Activated CD4-positive, alpha-beta memory T cell treated with anti-CD3 and anti-CD28 coated beads, Interleukin-2, amount 10 ng/mL, durations not matched to agents 7 days and 5 days (primary cell): ENCODE measurements at places on chromosomes 12 and 14. TPM values are rescaled to one million over a fixed set of nuclear protein-coding genes. Genes with fewer than 3 reads are reported as not detected.

The SLC39A2 gene
- not detected for total RNA-seq

The OS9 gene
- total RNA-seq: 152 TPM

The JKAMP gene
- 31.5 TPM for total RNA-seq

The APOF gene
- total RNA-seq: not detected

The SERPINA5 gene
- not detected for total RNA-seq

The JPH4 gene
- total RNA-seq: not detected

The NFATC4 gene
- total RNA-seq: not detected

The CACNA1C gene
- 0.30 TPM for total RNA-seq

The SDS gene
- not detected for total RNA-seq

DNA sequence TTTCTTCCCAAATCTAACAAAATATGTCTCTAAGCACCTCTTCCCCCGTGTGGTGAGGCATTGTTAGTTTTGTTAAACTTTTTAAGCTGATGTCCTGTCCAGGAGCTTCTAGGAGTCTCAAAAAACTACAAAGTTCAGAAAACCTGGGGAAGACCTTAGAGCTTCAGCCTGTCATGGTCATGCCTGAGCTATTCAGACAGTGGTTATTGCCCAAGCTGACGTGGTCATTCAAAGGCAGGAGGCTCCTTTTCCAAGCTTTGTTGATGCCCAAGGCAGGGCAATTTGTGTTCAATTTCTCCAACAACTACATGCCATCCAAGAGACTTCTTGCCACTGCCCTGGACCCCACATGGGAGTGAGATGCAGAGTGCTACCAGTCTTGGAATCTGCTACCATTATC, 5.8 kb upstream of the LYZ start:
- no peak for DNase-seq

DNA sequence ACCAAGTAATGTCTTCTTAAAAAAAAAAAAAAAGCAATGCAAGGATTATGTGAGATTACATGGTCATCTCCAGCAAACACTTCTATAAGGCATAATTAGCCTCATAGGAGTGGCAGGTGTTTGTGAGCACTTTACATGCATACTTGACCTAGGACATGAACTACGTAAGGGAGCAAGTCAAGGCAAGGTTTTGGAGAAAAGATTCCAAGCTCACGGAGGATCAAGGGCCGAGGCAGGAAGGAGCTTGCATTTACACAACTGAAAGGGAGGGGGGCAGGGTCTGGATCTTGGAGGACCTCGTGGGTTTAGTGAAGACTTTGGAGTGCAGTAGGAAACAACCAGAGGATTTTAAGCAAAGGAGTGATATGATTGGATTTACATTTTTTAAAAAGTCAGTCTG, 112.5 kb downstream of the CCER1 start:
- DNase-seq: no peak

DNA sequence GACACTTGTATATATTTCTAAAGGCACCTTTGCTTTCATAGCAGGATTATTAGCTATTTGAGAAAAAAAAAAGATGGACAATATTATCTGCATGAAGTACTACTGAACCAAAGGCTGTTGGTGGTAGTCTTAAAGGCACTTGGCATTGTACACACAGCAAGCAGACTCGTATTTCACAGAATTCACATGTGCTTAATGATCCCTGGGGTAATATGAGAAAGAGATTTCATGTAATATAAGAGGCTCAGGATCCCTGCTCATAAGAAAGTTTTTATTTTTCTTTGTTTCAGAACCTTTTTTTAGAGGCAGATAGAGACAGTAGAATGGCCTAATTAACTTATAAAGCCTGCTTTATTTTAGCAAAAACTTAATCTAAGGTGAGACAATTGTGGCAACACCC, 59.5 kb downstream of the SYNE2 start:
- no peak for DNase-seq

- DNase-seq: no peak
Measured at GRCh38 chr14:104860414-104860813, 4.7 kb upstream of the CEP170B start.

GRCh38 chr12:58502226-58502625, 418.1 kb downstream of the LRIG3 start:
- DNase-seq: no peak

- DNase-seq: no peak
Measured at GRCh38 chr12:19772776-19773175, 333.5 kb downstream of the AEBP2 start.

DNA sequence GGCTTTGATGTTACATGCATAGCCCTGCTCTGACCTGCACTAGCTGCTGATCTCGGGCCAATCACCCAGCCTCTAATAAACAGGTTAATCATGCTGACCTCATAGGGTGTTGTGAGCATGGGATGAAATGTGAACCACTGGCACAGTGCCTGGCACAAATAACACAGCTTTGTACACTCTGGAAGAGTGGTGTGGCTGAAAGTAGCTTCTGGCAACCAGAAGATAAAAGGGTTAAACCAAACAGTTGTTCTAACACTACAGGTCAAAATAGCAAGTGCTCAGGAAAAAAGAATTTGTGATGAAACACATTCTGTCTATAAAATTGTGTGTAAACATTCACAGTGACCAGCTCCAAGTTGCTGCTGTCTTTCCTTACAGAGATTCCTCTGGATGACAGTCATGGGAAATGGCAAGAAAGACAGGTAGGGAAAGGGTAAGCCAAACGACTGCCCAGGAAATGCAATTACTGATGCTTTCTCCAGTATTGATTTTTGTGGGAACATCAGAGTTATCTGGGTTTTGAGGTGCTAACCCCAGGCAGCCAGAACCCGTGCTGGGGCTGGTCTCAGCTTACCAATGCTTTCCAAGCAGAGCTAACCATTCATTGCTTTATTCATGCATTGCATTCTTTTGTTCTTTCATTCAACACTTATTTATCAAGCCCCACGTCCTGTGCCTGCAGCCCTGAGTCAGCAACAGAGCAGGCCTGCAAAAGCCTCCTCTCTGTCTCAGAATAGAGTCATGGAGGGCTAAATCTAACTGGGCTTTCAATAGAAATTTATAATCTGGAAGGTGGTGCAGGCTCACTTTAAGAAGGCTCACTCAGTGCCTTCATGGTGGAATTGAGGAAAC, 38.1 kb upstream of the CAPRIN2 start:
- DNase-seq: no peak

DNA sequence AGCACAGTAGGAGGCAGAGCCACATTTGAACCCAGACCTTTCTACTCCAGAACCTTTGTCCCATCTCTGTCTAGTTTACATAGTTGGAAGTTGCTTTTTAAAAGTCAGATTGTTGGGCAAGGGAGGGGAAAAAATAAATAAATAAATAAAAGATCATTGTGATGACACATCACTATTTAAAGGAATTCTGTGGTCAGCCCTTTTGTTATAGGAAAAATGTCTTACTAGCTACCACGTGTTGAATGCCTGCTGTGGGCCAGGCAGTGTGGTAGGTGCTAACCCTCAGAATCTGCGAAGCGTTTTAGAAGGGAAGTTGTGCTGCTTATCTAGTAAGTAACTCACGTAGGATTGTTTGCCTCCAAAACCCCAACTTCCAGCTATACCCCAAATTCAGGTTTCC, 62.3 kb downstream of the BHLHE41 start:
- no peak for DNase-seq

DNA sequence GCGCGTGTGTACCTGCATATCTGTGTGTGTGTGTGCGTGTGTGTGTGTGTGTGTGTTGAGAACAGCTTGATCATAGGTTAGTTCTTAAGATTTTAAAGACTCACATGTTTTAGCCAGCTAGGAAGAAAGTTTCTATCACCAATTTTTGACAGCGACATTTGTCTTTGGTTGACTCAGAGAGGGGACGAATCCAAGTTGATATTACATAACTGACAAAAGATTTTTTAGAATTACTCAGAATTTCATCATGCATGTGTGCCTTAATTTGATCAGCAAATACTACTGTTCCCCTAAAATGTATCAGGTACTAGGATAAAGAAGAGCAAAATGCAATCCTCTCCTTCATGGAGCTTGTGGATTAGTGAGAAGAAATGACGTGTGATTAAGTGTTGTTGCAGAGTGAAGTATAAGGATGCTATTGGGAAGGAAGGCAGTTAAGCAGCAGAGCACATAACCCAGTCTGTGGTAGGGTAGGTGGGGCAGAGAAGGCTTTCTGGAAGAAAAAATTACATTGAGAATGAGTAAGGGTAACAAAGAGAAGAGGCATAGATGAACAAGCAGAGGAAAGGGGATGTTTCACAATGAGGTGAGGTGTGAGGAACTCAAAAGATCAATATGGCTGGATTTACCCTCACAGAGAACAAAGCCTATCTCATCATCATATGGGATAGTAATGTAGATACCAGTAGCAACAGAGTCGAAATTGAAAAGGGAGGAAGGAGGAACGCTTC, 77.5 kb downstream of the ELK3 start:
- no peak for DNase-seq

DNA sequence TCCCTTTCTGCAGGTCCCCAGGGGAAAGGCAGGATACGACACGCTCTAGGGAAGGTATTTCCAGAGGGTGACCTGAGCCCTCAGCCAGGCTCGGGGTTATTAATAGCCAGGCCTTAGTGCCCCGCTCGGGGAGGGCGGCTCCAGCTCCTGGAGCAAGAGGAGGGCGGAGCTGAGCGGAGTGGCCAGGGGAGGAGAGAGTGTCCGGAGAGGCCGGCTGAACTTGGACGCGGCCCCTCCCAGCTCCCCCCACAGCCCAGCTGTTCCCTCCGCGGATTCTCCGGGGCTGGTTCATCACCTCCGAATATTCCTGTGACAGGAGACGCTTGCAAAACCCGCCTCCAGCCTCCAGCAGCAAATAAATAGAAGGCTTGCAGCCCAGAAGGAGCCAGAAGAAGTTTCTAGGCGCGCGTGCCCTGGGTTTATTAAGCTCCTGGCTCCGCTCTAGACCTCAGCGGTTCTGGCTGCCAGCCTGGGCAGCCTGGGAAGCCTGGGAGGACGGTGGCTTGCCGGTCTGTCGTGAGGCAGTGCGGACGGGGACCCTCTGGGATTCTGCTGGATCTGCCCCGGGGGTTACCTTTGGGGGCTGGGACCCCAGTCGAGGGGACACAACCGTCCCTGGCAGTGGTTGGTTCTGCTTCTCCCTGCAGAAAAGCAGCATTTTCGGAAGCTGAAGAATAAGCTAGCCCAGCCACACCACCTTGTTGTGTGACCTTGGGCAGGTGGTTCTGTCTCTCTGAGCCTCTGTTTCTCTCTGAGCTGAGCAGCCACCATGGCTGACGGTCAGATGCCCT, at the start of gene HSPB8:
Gene HSPB8, plus strand, starts transcription at position 388 of the 791 bp plus-strand sequence. Its CDS starts 382 bp downstream, at position 770.
- DNase-seq: no peak

DNA sequence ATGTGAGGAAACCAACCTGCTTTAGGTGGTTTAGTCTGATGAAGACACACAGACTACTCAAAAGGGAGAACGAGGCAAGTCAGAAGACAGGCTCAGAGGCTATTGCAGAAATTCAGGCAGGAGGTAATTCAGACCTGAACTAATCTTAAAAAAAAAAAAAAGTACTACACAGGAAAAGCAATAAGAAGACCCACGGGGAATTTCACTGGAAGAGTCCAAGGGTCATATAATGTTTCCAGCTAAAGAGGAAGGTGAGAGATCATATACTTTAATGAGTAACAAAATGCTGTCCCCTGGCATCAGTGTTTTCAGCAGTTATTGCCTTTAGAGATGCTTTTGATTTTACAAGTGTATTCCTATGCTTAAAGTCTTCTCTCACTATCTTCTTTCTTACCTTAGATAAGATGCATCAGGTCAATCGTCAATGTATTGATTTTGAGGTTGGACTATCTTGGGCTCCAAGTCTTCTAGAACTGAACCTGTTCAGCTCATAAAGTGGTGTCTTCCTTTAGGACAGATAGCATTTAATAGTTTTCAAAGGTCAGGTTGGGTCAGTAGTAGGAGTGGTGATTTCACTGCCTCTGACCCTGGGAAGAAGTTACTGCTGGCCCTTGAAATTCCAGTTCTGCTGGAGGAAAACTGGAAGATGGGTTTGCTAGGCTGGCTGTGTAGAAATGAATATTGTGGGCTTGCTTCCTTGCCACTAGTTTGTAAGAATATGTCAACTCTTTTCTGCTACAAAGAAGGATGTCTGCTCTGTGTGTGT, 60.0 kb downstream of the FAR2 start:
- no peak for DNase-seq

DNA sequence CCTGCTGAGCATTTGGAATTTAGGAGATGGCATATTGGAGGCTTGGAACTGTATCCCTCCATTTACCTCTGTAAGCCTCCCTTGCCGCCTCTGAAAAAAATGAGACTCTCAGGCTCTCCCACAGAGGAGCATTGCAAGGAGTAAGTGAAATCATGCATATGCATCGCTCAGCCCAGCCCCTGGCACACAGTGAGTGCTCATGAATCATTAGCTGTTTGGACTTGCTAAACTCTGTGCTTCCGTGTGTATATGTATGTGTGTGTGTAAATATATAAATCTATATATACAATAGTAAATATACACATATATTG, 17.1 kb upstream of the TBX3 start:
- DNase-seq: no peak

- DNase-seq: no peak
Measured at GRCh38 chr12:87778065-87778464, 251.1 kb downstream of the C12orf50 start.

- DNase-seq: no peak
Measured at GRCh38 chr14:42110167-42110566, 503.5 kb downstream of the LRFN5 start.

GRCh38 chr14:94461526-94462218, 9.1 kb upstream of the SERPINA11 start:
- no peak for DNase-seq

DNA sequence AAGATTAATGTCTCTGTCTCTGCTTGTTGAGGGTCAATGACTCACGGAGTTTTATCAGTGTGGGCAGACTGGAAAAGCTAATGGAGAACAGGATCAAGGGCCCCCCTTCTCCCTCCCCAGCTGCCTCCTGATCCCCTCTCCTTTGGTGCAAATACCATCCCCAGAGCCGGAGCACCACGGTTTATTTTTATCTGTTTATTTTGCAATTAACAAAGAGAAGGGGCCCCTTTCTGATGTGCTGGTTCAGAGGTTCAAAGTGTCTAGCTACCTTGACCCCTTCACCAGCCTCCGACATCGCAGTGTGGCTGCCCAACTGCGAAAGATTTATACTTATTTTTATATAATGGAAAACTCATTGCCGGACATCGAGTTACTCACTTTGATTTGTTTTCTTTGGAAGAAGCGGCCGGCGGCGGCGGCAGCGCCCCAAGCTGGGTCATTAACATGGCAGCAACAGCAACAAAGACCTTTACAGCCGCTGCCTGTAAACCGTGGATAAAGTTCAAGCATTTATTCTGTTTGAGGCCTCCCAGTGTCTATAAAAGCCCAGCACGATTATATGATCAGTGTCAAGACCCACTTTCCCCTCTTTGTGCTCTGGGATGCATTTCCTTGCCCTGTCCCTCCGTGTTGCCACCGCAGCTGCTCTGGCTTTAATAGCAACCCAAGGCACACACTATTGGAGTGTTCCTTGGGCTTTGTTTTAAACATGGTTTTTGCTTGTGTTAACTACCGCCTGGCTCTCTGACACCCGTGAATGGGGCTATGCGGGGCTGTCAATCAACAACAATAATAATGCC, 47.4 kb upstream of the PARP11 start:
- DNase-seq: no peak

DNA sequence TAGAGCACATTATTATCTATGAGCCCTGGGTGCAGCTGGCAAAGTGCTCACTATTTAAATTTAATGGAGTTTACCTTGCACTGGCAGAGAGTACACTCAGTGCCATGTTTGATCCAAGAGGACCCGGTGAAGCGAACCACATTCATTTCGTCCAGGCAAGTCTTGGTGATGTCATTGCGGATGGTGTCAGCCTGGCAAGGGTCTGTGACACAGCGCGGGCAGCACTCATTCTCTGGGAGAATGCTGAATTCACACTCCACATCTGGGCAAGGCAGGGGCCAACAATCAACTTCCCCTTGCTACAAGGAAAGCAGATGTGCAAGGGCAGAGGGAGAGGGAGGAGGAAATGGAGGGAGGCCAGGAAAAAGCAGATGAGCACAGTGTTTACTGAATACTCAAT, 356.2 kb downstream of the NELL2 start:
- DNase-seq: no peak
